ENCODE measurements at places on chromosomes 16 and 17. TPM values are rescaled to one million over a fixed set of nuclear protein-coding genes. Genes with fewer than 3 reads are reported as not detected.
A peak's percentile ranks its signal among the peaks of the same experiment; 100 is the strongest.

DNA sequence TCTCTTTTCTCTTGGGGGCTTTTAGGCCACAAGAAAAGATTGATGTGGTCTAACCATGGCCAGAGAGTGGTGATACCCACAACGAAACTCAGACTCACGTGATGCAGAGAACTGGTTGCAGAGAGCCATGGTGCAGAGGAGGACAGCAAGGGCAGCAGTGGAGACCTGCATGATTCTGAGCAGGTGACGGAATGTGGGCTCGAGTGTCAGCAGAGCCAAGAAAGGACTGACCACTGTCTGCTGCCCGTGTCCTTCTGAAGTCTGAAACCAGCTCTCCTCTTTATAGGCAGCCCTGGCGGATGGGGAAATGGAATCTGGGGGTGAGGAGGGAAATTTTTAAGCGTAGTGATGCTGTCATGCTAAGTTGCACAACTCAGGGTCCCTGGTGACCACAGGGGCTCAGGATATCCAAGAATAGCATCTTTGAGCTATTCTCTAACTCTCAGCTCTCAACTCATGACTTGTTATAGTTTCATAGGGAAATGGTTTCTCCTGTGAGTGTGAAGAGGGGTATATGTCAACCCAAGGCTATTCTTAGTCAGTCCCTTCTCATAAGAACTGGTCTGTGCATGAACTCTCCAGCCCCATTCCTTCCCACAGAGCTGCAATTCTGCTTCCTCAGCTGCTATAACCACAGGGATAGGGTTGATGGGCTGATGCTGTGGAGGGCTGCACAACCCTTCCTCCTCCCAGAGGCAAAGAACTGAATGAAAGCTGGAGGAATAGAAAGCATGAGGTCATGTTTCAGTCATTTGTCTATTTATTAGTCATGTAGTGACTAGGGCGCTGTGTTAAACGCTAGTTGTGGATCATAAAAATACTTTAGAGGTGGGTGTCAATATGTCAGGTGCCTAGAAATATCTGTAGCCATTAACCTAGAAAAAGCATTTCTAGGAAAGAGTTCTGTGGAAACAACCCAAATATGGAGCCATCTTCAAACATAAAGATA lies at the start of gene CCL3:
Gene CCL3, minus strand, starts transcription at position 256 of the 949 bp plus-strand sequence. Its CDS starts 85 bp downstream, at position 171.
- DNase-seq: no peak
- no peak within 1 kb of the TSS for H3K27ac ChIP-seq
- no peaks in the 10 kb centered on the region for H3K4me1 ChIP-seq
- H3K36me3 ChIP-seq: no peaks in the 10 kb centered on the region
- peaks cover 34% of the 10 kb centered on the region for H3K27me3 ChIP-seq
- no peak within 1 kb of the TSS for H3K4me3 ChIP-seq

- H3K36me3 ChIP-seq: no peaks in the 10 kb centered on the region
- H3K4me1 ChIP-seq: no peaks in the 10 kb centered on the region
- DNase-seq: no peak
- no peak overlapping the region for H3K27ac ChIP-seq
- no peaks in the 10 kb centered on the region for H3K27me3 ChIP-seq
- no peak overlapping the region for H3K4me3 ChIP-seq
Observed at GRCh38 chr16:7914748-7915147, 582.1 kb downstream of the RBFOX1 start.

CTRL gene
- 1.3 TPM for polyA plus RNA-seq

DNA sequence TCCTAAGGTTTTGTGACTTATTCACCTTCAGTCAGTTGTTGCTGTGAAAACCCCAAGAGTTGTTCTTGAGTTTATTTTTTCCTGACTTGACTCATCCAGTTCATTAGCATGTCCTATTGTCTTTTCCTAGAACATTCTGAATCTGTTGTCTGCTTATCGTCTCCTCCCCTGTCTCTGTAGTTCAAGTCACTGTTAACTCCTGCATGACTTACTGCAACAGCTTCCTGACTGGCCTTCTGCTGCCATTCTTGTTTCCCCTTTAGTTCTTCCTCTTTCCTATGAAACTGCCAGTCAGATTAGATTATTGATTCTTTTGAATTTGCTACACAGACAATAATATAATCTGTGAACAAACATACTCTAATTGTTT lies 161.5 kb downstream of the FTO start:
- no peaks in the 10 kb centered on the region for H3K36me3 ChIP-seq
- no peak for DNase-seq
- H3K4me1 ChIP-seq: no peaks in the 10 kb centered on the region
- H3K4me3 ChIP-seq: no peak overlapping the region

- peak; percentile 70 for DNase-seq
- no peaks in the 10 kb centered on the region for H3K27me3 ChIP-seq
- H3K36me3 ChIP-seq: peaks cover 12% of the 10 kb centered on the region
- H3K4me1 ChIP-seq: peaks cover 14% of the 10 kb centered on the region
- H3K4me3 ChIP-seq: peak overlapping the region; percentile 28
Observed at GRCh38 chr17:57861000-57861789, 11.4 kb upstream of the MRPS23 start.

- no peak overlapping the region for H3K27ac ChIP-seq
- DNase-seq: no peak
- no peak overlapping the region for H3K4me3 ChIP-seq
Observed at GRCh38 chr16:19757762-19758595, 39.9 kb downstream of the IQCK start.

ANKFN1 gene
- 0.13 TPM for polyA plus RNA-seq

GRCh38 chr17:1391577-1391976 lies 8.4 kb downstream of the YWHAE start:
- peaks cover 29% of the 10 kb centered on the region for H3K4me1 ChIP-seq
- H3K27me3 ChIP-seq: no peaks in the 10 kb centered on the region
- peaks cover 22% of the 10 kb centered on the region for H3K36me3 ChIP-seq
- no peak for DNase-seq
- no peak overlapping the region for H3K27ac ChIP-seq

- DNase-seq: no peak
- H3K27me3 ChIP-seq: no peaks in the 10 kb centered on the region
- H3K4me3 ChIP-seq: no peak overlapping the region
Observed at GRCh38 chr16:63653044-63653839, 1468.6 kb downstream of the CDH11 start.

KRT40 gene
- not detected for polyA plus RNA-seq

GRCh38 chr16:85990861-85991301 lies 91.9 kb downstream of the IRF8 start:
- no peaks in the 10 kb centered on the region for H3K4me1 ChIP-seq
- peaks cover 96% of the 10 kb centered on the region for H3K27me3 ChIP-seq
- H3K27ac ChIP-seq: no peak overlapping the region
- H3K4me3 ChIP-seq: no peak overlapping the region
- no peak for DNase-seq

GRCh38 chr17:80247561-80247960 lies 13.1 kb upstream of the RNF213 start:
- H3K27me3 ChIP-seq: no peaks in the 10 kb centered on the region
- no peak overlapping the region for H3K4me3 ChIP-seq
- peak; percentile 20 for DNase-seq
- H3K27ac ChIP-seq: no peak overlapping the region

DNA sequence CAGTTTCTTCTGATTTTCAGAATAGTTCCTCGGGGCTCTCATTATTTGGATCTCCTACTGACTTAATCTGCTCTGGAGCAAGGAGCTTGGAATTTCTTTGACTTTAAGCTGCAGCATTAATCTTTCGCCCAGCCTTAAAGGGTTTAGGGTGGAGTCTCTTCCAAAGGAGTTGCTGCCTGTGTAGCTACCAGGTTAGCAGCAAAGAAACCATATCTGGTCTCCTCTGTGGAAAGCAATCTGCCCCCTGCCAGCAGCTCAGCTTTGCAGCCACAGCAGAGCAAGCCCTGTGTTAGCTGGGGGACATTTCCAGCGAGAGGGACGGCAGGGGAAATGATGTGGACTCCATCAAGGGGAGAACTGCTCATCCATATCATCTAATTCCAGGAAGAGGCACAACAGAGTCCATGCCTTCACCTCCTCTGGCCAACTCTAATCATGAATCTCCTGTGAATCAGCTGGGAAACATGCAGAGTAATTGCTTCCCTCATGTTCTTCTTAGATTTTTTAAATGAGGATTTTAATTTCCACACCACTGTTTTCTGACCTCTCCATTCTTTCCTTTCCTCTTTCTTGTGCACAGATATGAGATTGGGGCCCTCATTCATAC lies 827.6 kb upstream of the CA10 start:
- no peaks in the 10 kb centered on the region for H3K36me3 ChIP-seq
- H3K4me1 ChIP-seq: no peaks in the 10 kb centered on the region
- no peak overlapping the region for H3K27ac ChIP-seq
- no peak for DNase-seq
- H3K27me3 ChIP-seq: no peaks in the 10 kb centered on the region

- no peaks in the 10 kb centered on the region for H3K27me3 ChIP-seq
- no peak overlapping the region for H3K27ac ChIP-seq
- peaks cover 3% of the 10 kb centered on the region for H3K4me1 ChIP-seq
- no peak for DNase-seq
Observed at GRCh38 chr16:73000020-73000906, 47.7 kb downstream of the ZFHX3 start.

DNA sequence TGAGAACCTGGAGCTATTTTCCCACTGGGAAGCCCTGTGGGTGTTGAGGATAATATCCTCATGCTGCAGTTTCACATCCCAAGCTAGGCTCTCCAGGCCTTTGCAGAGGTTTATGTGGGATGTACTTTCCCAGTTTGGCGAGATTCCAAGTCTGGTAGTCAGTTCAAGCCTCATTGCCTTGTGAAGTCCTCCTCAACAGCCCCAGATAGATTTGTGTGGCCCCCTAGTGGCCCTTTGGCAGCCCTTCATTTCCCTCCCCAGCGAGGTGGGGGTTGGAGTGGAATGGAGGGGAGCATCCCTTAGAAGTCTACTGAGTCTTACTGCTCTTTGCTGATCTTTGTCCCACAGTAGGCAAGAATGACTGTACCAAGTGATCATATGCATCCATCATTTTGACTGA lies 137.9 kb downstream of the CDH11 start:
- DNase-seq: peak; percentile 32
- H3K36me3 ChIP-seq: peaks cover 60% of the 10 kb centered on the region
- no peaks in the 10 kb centered on the region for H3K4me1 ChIP-seq
- no peak overlapping the region for H3K4me3 ChIP-seq
- no peaks in the 10 kb centered on the region for H3K27me3 ChIP-seq
- H3K27ac ChIP-seq: peak overlapping the region; percentile 34
